ENCODE measurements at places on chromosomes 7 and 10.

DNA sequence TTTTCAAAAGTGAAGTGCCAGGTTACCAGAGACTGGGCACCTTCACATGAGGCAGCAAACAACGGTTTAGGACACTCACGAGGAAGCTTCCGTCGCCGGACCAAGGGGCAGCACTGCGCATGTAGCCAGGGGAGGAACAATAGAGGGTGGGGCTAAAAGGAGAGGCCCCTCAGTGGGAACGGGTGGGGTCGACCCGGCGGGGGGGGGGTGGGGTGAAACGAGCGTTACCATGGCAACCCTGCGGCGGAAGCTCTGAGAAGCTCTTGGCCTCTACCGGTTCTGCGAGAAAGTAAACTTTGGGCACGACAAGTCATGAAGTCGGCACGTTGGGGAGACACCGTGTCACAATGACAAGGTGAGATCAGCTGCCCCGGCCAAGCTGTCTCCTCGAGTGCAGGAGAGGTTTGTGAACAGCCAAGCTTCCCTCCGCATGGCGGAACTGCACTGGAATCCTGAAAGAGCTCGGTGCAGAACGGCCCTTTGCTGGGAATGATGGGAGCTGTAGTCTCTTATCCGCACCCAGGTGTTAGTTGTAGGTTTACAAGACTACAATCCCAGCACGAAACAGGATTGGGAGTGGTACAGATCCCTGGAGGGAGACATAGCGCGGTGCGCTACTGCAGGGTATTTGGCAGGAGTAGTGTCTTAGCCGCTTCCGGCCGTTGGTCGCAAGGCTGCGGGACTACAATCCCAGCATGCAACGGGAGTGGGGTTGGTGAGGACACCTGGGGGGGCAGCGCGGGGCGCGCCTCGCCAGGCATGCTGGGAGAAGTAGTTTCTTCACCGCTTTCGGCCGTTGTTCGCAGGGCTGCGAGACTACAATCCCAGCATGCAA lies 72.8 kb upstream of the ZNF722 start:
- peak; percentile 96 for DNase-seq

- DNase-seq = no peak
These were observed 149.3 kb downstream of the FGFR2 start for GRCh38 chr10:121448766-121449421.

- DNase-seq = no peak
These were observed 33.6 kb upstream of the DNMBP start for GRCh38 chr10:100043344-100043743.

DNA sequence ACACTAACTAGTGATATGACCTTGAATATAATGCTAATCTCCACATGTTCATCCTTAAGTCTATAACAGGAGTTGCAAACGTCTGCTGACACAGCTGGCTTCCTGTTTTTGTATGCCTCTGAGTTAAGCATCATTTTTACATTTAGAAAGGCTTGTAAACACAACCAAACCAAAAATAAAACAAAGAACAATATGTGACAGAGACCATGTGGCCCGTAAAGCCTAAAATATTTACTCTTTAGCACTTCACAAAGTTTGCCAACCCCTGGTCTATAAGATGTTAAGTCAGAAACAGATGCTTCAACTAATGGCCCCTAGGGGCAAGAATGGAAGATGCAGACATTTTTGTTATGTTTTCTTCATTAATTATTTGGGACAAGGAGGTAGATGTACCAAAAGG lies 109.3 kb downstream of the CPEB3 start:
- no peak for DNase-seq

GRCh38 chr7:55400191-55400590 lies 35.1 kb downstream of the LANCL2 start:
- DNase-seq = no peak

DNA sequence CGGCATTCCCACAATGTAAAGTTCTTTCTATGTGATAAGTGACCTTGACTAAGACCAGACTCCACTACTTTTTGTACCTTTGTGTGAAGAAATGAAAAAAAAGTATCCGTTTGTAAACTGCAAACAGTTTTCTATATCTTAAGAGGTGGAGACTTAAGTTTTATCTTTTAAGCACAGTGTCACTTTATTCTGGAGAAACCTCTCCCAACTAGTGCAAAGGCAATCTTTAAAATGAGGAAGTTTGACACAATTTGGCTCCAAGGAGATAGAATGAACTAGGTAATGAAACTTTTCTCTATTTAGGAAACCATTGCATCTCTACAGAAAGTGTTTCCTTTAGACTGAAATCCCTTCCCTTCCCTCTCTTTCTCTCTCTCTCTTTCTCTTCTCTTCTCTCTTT lies 122.9 kb downstream of the SAMD9 start:
- DNase-seq = no peak

GRCh38 chr7:108028111-108028510 lies 25.1 kb upstream of the LAMB1 start:
- peak; percentile 50 for DNase-seq

GRCh38 chr7:159038066-159038465 lies 106.6 kb downstream of the VIPR2 start:
- DNase-seq = no peak

DNA sequence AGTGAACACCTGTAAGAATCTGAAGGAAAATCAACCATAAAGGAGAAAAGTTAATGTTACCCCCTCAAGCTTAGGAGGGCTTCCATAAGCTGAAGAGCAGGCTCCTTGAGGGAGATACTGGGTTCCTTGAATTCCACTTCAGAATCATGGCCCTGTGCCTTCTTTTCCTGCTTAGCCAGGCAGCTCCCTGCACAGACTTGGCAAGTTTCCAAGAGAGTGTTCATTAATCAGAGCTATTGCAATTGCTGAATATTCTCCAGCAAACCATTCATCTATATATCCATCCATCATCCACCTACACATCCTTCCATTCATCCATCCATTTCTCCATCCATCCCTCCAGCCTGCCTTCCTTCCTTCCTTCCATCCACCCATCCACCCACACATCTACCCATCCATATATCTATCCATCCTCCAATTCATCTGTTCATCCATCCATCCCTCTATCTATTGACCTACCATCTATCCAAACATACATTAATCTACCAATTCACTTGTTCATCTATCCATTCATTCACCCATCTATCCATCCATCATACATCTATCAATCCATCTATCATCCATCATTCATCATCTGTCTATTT lies 574.4 kb downstream of the PTPRN2 start:
- peak; percentile 31 for DNase-seq

- DNase-seq = peak; percentile 46
These were observed 60.7 kb downstream of the LHPP start for GRCh38 chr10:124522131-124522932.

- DNase-seq = no peak
These were observed 95.0 kb downstream of the MMRN2 start for GRCh38 chr10:86862373-86862772.
